ENCODE measurements at places on chromosomes 6 and 20.
A peak's percentile ranks its signal among the peaks of the same experiment; 100 is the strongest.

GRCh38 chr20:37522260-37523011 lies 1.4 kb downstream of the NNAT start:
- no peak for DNase-seq

DNA sequence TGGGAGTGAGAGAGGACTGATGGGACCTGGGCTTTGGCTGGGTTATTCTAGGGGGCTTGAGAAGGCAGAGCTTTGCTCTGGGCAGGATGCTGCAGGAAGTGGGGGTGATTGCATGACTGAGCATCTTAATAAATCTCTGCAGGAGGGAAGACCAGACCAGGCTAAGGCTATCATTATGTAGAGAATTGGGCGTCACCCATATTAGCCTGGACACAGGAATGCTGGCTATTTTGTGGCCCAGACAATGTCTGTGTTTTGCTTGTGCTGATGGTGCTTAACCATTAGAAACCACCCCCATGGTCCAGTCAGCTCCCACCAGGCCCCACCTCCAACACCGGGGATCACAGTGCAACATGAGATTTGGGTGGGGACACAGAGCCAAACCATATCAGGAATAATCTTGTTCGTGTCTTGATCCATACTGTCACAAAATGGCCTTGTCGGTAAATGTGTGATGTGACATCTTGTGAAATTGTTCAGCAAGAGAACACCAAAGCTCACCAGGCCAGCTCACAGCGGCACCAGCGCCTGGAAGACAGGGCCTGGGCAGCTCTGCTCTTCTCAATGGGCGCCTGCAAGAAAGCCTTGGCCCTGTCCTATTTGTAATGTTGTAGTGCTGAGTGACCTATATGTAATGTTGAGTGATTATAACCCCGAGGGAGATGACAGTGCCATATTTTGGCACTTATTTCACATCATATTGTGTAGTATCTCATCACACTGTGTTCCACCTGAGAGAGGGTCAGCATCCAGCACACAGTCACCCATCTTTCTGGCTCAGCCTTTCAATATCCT lies 211.8 kb downstream of the QKI start:
- DNase-seq, result no peak

- DNase-seq, result no peak
Observed at GRCh38 chr6:136115941-136116340, 134.2 kb downstream of the MTFR2 start.

DNA sequence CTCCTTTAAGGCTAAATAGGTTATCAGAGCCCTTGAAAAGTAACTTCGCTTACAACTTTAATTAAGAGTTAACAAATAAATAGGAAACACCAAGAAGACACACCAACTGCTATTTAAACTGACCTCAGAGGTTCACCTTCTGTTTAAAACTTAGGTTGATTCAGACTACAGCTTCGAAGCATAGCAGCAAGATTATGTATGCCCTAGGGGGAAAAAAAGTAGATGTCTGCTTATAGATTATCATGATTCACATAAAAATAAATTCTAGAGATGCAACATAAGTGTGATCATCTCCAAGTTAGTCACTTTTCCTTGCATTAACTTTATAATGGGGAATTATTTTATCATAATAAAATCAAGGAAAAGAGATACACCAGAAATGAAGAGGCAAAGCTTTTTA lies 8.9 kb downstream of the PNISR start:
- no peak for DNase-seq

GRCh38 chr6:120378582-120379220 lies 955.6 kb downstream of the TBC1D32 start:
- peak; percentile 3 for DNase-seq

DNA sequence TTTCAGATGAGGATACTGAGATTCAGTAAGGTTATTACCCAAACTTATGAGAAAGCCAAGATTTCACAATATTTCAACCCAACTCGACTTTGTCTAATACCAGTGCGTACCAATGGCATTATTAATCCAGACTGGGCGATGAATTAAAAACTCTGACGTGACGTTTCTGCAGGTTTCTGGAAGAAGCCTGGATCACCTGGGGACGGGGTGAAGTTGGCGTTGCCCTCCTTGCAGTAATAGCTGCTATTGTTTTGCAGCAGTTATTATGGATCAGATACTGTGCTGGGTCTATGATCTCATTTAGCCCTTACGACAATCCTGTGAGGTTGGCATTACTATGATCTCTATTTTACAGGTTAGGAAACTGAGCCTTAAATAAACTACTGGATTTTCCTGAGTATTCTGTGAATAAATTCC lies 569 bp upstream of the CDC5L start:
- DNase-seq, result no peak

- peak; percentile 52 for DNase-seq
Observed at GRCh38 chr20:23020230-23021018, 14.7 kb upstream of the SSTR4 start.

DNA sequence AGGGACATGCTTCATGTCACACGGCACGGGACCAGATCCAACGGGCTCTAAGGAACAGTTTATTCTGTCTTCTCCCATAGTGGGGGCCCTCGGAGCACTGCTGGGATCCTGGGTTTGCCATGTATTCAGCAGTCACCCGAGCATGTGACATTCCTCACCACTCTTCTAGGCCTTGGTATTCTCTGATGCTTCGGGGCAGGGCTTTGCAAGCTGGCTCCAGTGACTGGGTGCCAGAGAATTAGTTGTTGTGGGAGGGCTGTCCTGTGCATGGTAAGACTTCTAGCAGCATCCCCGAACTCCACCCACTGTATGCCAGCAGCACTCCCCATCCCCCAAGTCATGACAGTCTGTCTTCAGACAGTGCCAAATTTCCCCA lies 5.4 kb downstream of the CCN5 start:
- DNase-seq, result no peak

DNA sequence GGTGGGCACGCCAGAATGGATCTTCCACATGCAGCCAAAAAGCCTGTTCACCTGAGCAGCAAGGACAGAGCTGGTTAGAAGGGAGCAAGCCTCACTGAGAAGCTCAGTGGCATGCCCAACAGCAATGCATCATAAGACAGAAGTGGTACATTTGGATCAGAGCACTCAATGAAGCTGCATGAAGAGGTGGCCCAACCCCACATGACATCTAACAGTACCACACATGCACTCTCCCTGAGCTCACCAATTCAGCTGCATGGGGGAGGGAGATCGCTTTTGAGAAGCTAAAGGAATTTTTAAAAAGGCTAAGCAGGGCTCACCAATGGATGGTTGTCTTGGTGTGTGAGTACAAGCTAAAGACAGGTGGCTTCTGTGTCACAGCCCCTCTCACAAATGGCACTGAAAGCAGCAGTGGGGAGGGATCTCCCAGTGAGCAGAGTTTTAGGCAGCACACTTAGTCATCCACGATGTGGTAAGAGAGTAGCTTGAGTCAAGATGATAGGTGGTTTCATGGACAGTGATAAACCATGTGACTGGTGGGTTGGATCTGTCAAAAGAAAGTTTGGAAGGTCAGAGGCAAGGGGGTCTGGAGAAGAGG lies 166.6 kb upstream of the TAB2 start:
- DNase-seq, result no peak

DNA sequence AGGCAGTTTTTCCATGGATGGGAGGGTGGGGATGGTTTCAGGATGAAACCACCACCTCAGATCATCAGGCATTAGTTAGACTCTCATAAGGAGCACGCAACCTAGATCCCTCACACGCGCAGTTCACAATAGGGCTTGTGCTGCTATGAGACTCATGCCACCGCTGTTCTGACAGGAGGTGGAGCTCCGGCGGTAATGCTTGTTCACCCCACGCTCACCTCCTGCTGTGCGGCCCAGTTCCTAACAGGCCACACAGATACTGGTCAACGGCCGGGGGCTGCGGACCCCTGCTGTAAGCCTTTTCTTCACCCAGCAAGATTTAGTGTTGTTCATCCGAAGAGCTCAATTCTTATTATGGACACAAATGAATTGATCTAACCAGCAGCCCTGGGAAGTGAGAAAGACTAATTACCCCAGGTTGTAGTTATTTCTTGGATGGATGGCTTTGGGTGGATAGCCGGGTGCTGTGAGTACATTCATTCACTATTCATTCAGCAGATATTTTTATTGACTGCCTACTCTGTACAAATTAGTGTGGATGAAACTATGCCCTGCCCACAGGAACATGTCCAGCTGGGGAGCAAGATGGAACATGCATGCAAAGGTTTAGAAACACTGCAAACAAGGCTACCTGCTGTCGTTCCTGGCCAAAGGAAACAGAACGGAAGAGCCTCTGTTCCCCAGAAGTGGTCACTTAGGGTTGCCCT lies 57.2 kb downstream of the RIOK1 start:
- no peak for DNase-seq

DNA sequence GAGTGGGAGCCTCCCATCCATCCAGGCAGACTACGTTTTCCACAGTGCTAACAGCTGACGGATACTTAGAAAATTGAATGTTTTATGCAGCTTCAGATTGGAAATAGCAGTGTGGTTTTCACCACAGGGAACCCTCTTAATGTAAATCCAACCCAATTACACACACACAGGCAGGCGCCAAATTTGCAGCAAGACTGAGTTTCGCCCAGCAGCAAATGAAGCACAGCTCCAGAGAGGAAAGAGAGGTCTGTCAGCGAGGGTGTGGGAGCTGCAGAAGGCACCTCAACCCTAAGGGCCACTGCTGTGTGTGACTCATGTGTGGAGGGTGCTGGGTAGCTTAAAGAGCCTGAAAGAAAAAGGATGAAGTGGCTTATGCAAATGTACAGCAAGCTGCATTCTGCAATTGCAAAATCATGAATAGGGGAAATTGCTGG lies 365.7 kb downstream of the MAFB start:
- DNase-seq, result no peak

DNA sequence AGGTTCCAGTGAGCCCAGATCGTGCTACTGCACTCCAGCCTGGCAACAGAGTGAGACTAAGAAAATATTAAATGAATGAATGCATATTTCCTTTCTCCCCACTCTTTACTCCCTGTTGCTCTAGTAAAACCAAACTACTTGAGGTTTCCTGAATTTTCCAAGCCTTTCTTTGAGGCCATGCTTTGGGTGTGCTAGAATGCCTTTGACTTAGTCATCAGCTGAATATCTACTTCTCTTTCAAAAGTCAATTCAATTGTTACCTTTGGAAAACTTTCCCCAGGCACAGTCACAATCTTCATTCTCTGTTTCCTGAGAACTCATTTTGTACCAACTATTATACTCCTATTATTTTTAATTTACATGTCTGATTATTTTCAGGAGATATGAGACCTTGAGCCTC lies 27.5 kb upstream of the CEP85L start:
- DNase-seq, result no peak

DNA sequence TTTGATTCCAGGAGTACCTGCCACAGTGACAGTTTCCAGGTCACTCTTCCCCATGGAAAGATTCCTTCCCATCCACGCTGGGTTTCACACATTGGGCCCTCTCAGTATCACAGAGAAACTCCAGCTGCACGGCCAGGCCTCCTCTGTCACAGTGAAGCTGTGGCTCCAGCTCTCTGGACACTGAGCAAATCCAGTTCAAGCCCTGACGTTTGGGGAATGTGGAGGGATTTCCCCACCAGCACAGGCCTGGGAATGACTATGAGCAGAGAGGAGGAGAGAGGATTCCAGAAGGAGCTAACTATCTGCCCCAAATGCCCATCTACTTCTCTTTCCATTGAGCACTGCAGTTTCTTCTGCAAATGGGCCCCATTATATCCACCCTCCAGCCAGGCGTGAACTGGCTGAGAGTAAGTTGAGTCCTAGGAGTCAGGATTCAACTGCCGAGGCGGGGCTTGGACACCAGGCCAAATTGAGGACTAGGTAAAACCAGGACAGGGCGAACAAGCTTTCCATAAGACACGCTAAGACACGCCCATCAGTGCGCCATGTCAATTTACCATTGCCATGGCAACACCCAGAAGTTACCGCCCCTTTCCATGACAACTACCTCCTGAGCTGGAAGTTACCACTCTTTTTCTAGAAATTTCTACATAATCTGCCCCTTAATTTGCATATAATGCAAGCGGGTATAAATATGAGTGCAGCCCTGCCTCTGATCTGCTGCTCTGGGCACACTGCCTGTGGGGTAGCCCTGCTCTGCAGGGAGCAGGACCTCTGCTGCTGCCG lies 9.2 kb upstream of the BNIP5 start:
- DNase-seq, result no peak

DNA sequence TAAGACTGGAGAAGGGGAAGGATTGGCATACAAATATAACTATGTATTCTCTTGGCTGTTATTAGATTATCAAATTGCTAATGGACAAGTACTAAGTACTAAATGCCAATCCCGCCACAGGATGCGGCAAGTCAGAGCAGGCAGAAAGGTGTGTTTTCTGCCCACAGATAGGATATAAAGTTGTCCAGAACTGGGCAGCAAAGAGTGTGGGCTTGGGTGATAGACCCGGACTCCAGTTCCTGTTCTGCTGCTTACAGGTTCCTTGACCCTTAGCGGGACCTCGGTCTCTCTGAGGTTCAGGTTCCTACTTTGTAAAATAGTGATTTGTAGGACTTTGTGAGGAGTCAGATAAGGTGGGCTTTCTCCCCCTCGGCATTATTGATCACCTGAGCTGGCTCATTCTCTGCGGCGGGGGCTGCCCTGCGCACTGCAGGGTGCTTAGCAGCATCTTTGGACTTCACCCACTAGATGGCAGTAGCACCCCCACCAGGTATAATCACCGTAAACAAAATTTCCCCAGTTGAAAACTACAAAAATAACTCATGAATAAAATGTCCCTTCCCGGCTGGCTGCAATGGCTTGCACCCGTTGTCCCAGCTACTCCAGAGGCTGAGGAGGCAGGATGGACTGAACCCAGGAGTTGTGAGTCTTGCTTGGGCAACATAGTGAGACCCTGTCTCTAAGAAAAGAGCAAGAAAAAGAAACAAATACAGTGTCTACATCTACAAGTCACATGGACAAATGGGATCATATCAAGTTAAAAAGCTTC lies 193.1 kb downstream of the DOK5 start:
- no peak for DNase-seq

GRCh38 chr20:10478205-10478604 lies 43.1 kb downstream of the SLX4IP start:
- DNase-seq, result no peak

DNA sequence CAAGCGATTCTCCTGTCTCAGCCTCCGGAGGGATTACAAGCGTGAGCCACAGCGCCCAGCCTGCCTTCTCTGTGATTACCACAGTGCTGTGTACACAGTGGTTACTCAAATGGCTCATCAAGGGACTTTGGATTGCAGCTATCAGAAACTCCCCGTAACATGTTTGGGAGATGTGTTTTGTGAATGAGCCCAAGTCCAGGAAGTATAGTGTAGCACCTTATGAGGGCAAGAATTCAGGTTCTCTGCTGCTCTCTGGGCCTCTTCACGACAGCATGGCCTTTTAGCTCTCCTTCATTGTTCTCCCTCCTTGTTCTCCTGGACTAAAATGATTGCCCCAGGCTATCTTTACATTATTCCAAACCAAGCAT lies 34.1 kb upstream of the RPL7L1 start:
- no peak for DNase-seq
